ENCODE measurements at places on chromosomes 5 and 9.

- no peak for DNase-seq
Measured at GRCh38 chr9:21778304-21778703, 24.1 kb upstream of the MTAP start.

DNA sequence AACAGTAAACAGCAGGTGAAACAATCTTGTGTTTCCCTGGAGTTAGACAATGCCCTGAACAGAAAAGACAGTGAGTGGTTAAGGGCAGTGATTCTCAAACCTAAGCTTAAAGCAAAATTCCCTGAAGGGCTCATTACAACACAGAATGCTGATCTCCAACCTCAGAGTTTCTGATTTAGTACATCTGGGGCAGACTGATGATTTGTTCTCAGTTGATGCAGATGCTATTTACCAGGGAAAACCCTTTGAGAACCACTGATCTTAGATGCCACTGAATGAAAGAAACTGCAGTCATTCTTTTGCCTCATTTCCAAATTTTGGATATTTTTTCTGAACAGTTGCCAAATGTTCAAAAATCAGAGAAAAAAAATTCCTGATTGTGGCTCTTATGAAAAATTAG is 18.7 kb upstream of the ADAM19 start:
- no peak for DNase-seq

DNA sequence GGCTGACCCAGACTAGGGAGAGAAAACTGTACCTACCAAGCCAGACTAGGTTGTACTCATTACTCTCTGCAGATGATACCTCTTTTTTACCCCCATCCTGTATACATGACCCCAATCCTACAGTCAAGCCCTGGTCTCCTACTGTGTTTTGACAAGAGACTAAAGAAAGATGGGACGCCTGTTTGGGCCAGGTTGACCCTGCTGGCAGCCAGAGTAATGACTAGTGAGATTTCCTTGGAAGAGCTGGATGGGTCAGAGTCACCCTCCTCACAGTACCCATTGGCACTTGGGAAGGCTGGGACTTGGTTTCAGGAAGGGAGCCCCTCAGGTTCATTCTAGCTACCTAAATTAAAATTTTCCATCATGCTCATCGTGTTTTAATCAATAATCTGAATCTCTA is 89.7 kb upstream of the NR4A3 start:
- DNase-seq, result no peak

- DNase-seq, result no peak
Measured at GRCh38 chr5:180093651-180094382, 22.3 kb upstream of the RNF130 start.

DNA sequence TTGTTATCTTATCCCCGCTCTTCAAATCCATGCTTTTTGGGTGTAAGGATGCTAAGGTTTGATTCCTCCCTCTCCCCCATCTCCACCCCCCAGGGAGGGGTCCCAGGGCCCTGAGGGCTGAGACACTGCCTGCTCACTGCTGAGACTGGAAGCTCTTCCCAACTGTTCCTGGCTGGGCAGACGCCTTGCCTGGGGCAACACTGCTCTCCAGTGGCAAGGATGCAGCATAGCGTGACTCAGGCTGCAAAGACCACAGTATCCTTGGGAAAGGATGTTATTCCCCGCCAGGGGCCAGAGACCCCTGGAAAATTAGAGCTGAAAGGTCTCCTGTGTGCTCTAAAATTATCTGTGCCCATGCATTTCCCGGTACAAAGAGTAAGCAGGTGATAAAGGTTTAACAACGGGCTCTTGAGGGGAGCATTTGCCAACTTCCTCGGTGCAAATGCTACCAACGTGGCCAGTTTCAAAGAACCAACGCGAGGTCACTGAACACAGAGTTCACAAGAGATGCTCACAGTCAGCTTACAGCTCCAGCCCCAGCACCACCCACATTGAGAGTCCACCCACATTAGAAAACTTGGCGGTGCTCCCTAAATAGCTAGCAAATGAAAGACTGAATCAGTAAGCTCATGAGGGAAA is 271.9 kb downstream of the NSG2 start:
- no peak for DNase-seq

DNA sequence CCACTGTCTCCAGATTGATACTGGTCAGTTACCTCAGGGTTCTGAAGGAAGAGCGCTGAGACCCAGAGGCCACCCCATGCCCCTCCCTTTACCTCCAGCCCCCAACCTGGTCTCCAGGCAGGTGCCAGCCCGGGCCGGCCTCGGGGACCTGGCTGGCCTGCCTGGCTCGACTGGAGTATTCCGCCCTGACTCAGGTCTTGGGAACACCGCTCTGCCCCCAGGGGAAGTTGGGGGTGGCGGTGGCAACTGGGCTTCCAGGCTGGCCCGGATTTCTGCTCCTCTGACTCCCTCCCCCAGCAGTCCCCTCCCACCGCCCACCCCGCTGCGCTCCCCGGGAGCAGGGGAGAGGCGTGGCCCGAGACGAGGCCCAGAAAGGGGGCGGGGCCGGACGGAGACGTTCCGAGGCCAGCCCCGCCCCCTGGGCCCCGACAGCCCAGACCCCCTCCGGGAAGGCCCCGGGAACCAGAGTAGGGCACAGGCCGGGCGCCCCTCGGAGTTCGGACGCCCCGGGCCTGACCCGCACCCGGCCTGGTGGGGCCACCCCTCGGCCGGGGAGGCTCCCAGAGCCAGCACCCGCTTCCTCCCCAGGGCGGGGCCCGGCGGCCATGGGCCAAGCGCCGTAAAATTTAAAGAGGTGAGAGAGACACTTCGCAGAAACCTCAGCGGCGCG is 82.5 kb upstream of the ZBTB43 start:
- DNase-seq, result peak; percentile 83

GRCh38 chr5:156435101-156435500 is 108.1 kb downstream of the SGCD start:
- no peak for DNase-seq

DNA sequence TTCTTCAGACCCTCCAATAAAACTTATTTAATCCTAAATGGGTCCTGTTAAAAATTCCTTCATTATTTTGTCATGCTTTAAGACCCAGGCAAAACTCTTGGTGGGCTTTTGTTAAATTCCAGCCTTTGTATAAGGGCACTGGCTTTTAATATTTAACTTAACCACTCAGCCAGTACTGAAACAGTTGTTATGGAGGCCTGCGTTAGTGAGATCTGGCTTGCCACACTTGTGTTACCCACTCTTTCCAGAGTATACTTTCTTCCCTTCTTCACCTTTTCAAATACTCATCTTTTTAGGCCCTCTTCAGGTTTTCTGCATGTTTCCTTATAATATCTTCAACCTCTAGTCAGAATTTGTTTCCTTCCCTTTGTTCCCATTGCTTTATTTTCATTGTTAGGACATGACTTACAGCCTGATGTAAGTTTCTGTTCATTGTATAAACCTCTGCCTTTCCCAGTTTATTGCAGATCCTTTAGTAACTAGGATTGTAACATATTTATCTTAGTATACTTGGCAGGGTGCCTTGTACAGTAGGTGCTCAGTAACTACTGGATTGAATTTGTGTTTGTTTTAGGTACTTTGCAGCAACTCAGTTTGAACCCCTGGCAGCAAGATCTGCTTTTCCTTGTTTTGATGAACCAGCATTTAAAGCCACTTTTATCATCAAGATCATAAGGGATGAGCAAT is 48.8 kb downstream of the LNPEP start:
- no peak for DNase-seq

DNA sequence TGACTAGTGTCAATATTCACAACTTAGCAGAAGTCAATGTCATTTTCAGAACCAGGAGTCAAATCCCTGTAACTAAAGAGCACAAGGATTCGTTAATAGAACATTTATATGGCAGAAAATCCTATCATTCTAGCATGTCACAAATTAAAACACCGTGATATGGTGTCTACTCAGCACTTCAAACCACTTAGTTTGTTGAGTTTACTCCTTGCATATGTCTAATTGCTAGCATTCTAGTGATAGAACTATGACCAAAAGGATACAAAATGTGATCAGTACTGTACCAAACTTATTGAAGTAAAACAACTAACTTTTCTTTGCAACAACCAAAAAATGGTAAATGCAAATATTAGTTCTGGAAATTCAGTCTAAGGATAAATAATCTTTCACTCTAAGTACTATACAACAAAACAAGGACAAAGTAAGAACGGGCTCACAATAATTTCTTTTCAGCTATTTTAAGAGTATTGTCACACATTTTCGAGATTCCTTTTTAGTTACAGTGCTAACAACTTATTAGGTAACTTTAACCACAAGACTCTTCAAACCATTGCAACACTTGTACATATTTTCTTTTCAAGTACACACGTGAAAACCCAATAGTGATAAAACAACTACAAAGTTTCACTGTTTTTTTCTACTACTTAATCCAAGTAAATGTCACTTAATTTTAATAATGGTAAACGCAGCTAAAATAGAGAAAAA is 845.2 kb upstream of the CDH10 start:
- no peak for DNase-seq

DNA sequence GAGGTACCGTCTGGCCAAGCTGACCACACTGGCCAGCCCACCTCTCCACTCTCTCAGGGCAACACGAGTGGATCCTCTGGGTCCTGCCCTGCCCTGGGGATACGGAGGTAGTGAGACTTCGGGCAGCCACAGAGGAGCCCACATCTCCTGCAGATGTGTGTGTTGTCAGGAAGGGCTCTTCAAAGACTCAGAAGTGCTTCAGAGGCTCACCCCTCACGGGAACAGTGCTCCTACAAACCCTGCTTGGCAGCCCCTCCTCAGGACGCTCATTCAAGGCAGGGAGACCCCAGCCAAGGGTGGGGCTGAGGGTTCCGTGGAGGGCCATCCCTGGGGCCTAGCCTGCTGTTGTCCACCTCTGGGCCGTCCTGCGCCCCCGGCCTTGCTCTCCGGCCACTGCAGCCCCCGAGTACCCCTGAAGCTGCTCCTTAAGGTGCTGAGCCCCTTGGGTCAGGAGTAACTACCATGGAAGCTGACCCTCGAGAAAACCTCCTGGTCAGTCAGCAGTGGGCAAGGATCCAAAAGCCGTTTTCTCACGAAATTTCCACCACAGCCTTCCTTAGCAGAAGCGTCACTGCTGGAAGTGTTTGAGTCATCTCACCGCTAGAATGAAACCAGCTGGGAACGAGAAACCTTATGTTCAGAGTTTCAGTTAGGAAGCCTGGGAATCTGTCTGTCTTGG is 23.2 kb upstream of the LRRC14B start:
- DNase-seq, result no peak

DNA sequence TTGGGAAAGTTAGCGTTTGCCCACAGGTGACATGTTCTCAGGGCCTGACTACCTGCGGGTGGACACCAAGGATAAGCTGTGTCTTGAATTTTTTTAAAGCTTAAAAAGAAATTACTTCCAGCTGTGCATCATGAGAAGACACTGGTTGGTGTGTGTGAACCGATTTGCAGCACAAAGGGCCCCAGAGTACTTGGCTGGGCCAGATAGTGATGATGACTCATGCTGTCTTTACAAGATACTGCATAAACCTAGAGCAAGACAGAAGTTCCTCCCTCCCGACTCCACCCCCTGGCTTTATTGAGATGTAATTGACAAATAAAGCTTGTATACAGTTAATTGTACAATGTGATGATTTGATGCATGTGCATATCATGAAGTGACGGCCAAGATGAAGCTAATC is 212.8 kb downstream of the NXNL2 start:
- no peak for DNase-seq

DNA sequence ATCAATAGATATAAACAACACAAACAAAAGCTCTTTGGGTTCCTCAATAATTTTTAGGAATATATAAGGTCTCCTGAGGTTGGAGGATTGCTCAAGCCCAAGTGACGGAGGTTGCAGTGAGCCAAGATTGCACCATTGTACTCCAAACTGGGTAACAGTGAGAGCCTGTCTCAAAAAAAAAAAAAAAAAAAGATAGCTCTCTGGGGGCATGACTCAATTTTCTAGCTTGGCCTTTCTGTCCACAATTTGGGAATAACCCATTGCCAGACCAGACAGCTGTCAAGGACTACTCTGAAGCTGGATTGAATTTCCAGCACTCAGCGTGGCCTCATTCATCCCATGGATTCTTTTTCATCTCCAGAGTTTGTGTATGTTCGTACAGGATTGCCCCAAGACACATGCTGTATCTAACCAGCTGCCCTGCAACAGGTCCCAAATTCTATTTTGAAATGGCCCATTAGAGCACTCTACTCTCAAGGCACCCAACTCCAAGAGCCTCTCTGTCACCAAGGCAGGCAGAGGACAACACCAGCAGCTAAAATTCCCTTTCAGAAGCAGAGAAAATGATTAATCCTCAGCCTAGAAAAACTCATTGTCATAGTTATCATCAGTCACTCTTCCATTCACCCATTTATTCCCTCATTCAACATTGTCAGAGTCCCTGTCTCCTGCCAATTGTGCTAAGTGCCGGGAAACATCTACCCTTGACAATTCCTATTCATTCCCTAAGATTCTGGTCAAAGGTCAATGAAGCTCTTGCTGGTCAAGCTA is 8.7 kb downstream of the FAM193B start:
- DNase-seq, result no peak

DNA sequence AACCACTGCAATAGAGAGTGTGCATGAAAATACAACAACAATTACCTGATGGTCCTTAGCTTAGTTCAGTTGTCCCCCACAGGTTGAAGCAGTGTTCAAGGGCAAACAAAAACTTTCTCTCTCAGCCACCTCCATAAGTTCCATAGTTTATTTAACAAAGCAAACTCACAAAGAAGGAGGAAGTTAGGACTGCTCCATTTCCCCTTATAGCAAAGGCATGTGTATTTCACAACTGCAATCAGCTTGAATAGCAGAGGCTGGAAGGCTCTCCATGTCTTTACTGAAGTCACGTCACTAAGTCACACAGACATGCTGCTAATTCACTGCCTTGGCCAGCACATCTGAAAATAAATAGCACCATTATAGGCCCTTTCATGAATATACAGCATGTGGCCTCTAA is 43.3 kb downstream of the DOCK8 start:
- no peak for DNase-seq

- DNase-seq, result no peak
Measured at GRCh38 chr9:31394015-31394473, 990.4 kb upstream of the ACO1 start.

DNA sequence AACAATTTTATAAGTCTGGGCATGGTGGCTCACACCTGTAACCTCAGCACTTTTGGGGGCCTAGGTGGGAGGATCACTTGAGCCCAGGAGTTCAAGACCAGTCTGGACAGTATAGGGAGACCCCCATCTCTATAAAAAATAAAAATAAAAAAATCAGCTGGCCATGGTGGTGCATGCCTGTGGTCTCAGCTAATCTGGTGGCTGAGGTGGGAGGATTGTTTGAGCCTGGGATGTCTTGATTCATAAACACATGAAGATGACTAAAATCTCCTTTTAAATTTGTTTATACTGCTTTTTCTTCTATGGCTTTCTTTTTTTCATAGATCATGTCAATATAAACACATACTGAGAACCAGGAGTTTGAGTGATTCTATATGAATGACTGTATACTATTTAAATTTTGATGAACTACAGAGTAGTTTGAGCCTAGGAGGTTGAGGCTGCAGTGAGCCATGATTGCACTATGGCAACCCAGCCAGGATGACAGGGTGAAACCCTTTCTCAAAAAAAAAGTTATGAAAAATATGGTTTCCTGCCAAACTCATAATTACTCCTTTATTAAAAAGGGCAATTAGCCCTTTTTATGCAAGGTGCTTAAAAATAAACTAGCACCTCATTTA is 14.2 kb downstream of the RIC1 start:
- DNase-seq, result no peak
